ENCODE measurements at places on chromosomes 1 and 21.

DNA sequence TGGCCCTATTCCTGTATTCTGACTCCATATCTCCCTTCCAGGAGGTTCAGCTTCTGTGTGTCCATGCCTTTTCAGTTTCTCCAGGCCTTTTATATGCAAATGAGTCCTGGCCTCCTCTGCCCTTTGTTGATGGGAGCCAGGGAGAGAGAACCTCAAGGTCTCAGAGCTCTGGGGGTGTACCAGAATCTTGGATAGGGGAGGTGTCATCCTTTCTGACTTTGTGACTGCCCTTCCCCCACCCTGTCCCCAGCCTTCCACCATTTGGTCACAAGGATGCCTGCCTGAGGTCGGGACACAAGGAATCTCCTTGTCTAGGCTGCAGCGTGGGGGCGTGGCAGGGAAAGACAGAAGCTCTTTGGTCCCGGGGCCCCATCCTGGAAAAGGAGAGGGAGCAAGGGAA lies 18.6 kb downstream of the LURAP1 start:
- DNase-seq, result no peak

DNA sequence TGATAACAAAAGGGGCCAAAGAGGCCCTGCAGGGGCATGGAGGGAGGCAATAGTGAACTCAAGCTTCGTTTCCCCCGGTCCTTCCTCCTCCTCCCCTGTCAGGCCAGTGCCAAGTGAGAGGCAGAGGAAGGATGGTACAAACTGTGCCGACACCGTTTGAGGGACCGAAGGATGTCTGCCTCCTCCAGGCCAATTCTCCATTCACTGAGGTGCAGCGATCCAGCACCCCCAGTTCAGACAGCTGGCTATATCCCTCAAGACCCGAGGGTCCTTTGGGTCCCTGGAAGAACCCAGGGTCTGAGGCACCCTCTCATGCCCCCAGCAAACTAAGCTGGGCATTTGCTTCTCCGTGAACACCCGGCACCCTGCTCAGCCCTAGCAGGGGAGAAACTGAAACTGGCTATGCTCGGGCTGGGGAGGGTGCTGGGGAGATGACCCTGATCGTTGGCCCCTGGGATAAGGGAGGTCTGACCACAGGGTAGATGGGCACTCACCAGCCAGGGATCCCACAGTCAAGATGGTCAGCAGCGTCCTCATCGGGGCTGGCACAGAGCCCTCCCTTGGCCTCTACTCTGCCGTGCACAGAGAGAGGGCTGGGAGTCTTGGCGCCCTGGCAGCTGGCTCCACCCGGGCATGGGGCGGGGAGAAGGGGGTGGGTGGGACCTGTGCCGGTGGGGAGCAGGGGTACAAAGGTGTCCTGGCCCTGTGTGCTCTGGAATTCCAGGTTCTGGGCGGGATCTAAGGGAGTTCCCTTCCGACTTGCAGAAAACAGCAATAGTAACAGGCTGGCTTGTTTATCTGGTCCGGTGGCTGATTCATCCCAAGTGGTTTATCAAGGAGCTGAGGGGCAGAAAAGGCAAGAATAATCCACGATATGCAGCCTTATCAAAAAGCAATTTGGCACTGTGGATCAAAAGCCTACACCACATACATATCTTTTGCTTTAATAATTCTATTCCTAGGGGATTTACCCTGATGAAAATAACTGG lies at the start of gene IL22RA1:
Gene IL22RA1 (minus strand): TSS at position 595 of the 989 bp plus-strand sequence. CDS start 58 bp downstream, at position 537.
- no peak for DNase-seq

DNA sequence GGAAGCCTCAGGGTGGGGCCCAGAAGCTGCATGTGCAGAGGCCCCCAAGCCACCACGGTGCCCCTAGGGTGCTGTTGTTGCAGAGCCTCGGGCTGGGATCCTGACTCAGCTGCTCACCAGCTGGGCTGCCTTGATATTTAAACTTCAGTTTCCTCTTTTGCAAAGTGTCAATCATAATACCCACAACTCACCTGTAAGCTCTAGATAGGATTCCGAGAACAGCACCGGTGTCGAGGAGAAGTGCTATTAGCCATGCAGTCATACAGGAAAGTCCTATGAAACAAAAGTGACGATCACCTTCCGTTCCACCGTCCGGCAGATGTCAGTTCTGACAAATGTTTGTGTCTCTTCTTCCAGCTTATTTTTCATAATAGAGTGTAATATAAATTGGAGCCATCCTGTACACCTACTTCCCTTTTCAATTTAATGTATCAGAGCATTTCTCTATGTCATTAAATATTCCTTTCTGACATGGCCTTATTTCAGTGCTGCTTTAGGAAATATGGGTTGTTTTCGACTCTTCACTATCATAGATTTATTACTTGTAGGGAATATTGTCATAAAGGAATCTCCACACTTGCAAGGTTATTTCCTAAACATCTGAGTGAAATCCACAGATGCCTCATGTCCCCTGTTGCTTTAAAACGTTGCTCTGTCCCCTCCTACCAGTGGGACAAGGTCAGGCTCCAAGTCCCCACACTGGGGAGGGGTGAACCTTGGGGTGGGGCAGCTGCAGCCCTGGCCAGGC lies 100.8 kb downstream of the SIK1 start:
- no peak for DNase-seq

DNA sequence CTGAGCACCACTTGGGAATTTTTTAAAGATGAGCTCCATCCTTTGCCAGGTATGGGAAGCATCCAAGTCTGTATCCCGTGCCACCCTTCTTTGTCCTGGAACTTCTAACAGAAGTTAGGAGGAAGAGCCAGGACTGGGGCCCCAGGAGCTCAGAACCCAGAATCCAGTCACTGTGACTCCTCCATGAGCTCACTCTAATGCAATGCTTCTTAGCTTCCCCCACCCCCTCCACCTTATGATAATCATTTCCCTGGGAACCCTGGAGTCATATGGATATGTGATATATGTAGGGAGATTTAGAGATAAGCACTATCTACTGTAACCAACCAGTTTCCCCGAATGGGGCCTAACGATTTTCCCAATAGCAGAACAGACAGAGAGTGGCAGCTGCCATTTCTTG lies 758 bp upstream of the SPRR5 start:
- DNase-seq, result no peak

DNA sequence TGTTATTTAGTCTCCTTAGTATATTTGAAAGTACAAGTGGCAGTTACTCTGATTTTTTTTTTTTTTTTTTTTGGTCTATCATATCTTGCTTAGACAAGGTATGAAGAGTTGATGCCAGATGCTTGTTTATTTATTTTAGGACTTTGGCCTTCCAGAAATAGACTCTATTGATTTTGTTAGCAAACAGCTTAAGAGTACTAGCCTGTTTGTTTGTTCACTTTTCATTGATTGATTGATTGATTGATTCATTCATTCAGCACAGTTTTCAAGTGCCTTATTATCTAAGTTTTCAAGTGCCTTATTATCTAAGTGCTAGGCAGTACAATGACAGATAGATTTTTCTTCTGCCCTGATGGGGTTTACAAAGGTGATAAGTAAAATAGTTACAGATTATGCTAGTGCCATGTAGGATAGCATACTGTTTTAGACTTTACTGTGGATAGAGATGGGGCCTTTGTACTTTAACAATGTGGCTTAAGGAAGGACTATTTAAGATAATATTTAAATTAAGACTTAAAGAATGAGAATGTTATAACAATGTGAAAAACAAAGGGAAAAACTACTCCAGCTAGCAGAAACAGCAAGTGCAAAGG lies 50.5 kb downstream of the MTF2 start:
- DNase-seq, result no peak

DNA sequence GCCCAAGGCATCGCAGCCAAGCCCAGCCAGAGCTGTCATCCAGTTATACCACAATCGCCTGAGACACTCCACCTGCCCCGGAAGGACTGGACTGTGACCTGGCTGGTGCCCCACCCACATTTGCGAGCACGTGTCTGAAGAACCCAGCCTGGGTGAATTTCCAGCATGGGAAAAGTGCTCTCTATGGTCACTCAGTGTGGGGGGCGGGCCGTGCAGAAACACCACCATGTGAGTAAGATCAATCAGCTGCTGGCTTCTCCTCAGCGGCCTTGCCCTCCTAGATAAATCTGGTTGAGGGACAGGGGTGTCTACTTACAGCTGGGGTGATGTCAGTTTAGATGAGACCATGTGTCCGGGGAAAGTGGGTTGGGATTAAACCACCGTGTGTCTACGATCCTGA lies 44.8 kb downstream of the URB1 start:
- no peak for DNase-seq

DNA sequence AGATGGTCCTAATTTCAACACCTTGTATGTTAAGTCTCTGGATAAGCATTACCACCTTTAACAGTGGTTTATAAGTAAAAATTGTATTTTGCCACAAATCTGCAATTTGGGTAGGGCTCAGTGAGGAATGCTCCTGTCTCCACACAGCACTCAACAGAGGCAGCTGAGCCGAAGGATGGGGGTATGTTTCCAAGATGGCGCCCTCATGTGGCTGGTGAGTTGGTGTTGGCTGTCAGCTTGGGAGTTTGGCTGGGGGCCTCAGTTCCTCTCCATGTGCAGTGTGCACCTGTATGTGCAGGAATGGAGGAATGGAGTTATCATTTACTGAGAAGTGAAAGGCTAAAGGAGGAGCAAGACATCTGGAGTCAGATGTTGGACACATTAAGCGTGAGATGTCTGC lies 136.8 kb downstream of the GABPA start:
- no peak for DNase-seq

- no peak for DNase-seq
These were observed 29.0 kb upstream of the TMEM51 start for GRCh38 chr1:15124362-15125100.

DNA sequence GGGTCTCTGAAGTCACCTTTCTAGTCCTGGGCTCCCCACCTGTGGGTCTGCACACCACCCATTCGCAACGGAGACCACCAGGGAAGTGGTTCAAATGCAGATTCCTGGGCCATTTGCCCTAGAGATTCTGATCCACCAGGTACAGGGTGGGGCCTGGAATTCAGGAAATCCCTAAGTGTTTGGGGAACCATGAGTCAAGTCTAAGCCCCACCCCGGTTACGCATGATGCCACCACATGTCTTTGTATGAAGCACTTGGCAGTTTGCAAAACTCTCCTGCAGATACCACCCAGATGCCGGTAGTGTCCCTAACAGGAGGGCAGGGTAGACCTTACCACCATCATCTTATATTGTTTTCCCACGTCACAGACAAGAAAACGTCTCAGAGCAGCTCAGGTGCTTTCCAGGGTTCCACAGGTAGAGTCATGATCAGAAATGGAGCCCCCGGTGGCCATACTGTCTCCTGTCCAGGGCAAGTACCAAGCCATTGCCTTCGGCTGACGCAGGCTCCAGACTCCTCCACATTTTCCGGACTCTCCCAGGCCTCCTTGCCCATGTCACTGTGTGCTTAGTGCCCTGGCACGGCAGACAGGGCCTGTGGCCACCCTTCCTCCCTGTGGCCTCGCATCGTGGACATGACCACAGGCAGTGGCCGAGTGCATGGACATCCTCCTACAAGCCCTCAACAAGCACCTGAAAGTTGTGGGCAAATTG lies 89.2 kb upstream of the TMEM51 start:
- DNase-seq, result no peak

- no peak for DNase-seq
These were observed 49.0 kb upstream of the LRP8 start for GRCh38 chr1:53376742-53377437.

DNA sequence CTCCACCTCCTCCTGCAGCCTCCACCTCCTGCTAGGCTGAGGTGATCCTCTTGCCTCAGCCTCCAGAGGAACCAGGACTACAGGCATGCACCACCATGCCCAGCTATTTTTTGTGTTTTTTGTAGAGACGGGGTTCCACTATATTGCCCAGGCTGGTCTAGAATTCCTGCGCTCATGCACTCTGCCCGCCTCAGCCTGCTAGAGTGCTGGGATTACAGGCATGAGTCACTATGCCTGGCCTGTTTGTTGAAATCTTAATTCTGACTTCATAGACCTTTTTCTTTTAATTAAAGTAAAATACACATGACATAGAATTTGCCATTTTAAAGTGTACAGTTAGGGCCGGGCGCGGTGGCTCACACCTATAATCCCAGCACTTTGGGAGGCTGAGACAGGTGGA lies 42.7 kb downstream of the FAAP20 start:
- DNase-seq, result no peak

- DNase-seq, result no peak
These were observed 1.7 kb downstream of the INKA2 start for GRCh38 chr1:111737216-111738132.

- DNase-seq, result no peak
These were observed 34.2 kb downstream of the HIVEP3 start for GRCh38 chr1:41884256-41885230.

GRCh38 chr1:234199476-234200127 lies 173.7 kb upstream of the COA6 start:
- DNase-seq, result no peak

GRCh38 chr1:152796421-152796820 lies at the start of gene LCE1D:
Gene LCE1D, plus strand, starts transcription at chr1:152796721. Its CDS starts 1,074 bp downstream, at chr1:152797795.
- DNase-seq, result no peak

GRCh38 chr1:204114606-204115005 lies 37.2 kb downstream of the ETNK2 start:
- no peak for DNase-seq

GRCh38 chr1:3553940-3554223 lies 57.4 kb downstream of the MEGF6 start:
- no peak for DNase-seq

GRCh38 chr1:241356519-241357365 lies at the start of gene RGS7:
Gene RGS7, minus strand, starts transcription at chr1:241357205.
- peak; percentile 70 for DNase-seq

DNA sequence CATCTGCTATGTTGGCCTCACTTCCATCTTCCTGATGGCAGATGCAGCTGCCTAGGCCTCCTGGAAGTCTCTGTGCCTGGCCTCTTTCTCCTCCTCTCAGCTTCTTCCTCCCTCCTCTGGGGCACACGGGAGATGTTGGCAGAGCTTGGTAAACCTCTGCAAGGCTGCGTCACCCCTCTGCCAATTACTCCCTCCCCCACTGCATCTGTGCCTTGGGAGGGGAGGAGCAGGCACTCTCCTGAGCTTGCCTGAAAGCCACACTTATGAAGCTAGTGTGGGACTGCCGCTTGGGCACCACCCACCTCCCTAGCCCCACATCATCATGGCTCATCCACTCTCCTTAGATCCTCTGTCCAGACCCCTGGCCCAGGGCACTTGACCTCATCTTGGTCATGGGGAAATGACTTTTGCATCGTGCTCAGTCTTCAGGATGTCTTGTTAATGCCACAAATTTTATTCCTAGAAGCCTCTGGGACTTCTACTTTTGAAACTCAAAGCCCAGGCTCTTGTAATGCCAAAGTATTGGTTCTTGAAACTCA lies 7.3 kb upstream of the TMEM51 start:
- DNase-seq, result no peak

- DNase-seq, result no peak
These were observed 26.3 kb downstream of the HUNK start for GRCh38 chr21:31898933-31899630.

GRCh38 chr1:62687421-62687902 lies 724 bp downstream of the DOCK7 start:
- DNase-seq, result peak; percentile 78

DNA sequence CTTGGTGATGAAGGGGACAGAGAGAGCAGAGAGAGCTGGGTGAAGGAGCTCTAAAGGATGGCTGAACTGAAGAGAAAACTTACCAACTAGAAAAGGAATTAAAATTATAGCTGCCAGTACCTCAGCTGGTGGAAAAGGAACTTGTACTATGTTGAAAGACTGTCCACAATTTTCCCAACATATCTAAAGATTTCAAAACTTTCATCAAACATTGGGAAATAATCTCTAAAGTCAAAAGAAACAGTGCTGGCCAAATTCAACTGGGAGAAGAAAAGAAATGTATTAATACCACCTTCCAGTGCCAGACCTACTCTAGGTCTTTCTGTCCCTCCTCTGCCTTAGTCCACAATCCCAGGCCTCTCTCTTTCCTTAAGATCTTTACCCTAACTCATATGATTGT lies 6.1 kb downstream of the SMG5 start:
- DNase-seq, result no peak

- DNase-seq, result no peak
These were observed at the start of gene RUNX3 for GRCh38 chr1:24930260-24931145. Gene RUNX3, minus strand, starts transcription at chr1:24930276. Its CDS starts 408 bp downstream, at chr1:24929868.

All from left hindlimb (tissue), 1 donor.